ENCODE measurements at places on chromosomes 6 and 20. TPM values are rescaled to one million over a fixed set of nuclear protein-coding genes. Genes with fewer than 3 reads are reported as not detected.
A peak's percentile ranks its signal among the peaks of the same experiment; 100 is the strongest.

TFAP2C gene
- polyA plus RNA-seq, result not detected

OSER1 gene
- polyA plus RNA-seq, result 11.9 TPM

BMP5 gene
- 4.1 TPM for polyA plus RNA-seq

EYS gene
- polyA plus RNA-seq, result not detected

TAF11 gene
- 75.7 TPM for polyA plus RNA-seq

PRPH2 gene
- polyA plus RNA-seq, result 0.23 TPM

KIF6 gene
- 0.06 TPM for polyA plus RNA-seq

TAAR5 gene
- polyA plus RNA-seq, result not detected

DNA sequence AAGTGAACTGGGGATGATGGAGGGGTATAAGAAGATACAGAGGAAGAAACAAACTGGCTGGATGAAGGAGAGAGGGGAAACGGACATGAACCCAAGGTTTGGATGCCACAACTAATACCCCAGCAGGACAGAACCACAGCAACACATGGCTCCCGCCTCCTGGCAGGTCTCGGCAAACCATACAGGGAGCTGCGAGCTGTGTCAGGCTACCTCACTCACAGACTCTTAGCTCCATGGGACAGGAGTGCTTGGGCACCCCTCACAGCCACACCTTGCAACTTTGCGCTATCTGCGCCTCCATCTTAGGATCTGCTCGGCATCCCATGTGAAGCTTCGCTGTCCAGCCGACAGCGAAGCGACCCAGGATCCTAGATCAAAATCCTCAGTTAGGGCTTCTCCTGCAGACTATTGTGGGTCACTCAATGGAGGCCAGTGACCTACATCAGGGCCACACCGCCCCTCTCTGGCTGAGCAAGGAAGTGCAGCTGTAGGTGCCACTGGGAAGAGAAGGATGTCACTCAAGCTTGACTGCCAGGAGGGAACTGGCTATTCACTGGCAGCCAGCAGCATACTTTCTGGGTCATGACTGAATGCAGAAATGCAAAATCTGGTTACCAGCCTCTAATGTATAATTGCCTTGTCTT is 174.4 kb upstream of the RIN2 start:
- DNase-seq, result peak; percentile 65
- no peaks in the 10 kb centered on the region for H3K4me1 ChIP-seq
- H3K4me3 ChIP-seq, result no peak overlapping the region
- H3K27ac ChIP-seq, result no peak overlapping the region
- no peaks in the 10 kb centered on the region for H3K27me3 ChIP-seq
- H3K36me3 ChIP-seq, result no peaks in the 10 kb centered on the region

- no peak overlapping the region for H3K27ac ChIP-seq
- H3K36me3 ChIP-seq, result no peaks in the 10 kb centered on the region
- H3K27me3 ChIP-seq, result no peaks in the 10 kb centered on the region
- no peaks in the 10 kb centered on the region for H3K4me1 ChIP-seq
- H3K4me3 ChIP-seq, result no peak overlapping the region
- no peak for DNase-seq
Observed at GRCh38 chr20:16262594-16262993, 310.7 kb downstream of the KIF16B start.

- H3K4me1 ChIP-seq, result no peaks in the 10 kb centered on the region
- no peak for DNase-seq
Observed at GRCh38 chr20:23753589-23753988, 2.9 kb upstream of the CST1 start.

GRCh38 chr20:23094213-23094896 is 8.2 kb upstream of the CD93 start:
- DNase-seq, result no peak
- H3K4me3 ChIP-seq, result no peak overlapping the region
- peaks cover 3% of the 10 kb centered on the region for H3K4me1 ChIP-seq
- no peak overlapping the region for H3K27ac ChIP-seq
- H3K36me3 ChIP-seq, result no peaks in the 10 kb centered on the region
- H3K27me3 ChIP-seq, result no peaks in the 10 kb centered on the region

DNA sequence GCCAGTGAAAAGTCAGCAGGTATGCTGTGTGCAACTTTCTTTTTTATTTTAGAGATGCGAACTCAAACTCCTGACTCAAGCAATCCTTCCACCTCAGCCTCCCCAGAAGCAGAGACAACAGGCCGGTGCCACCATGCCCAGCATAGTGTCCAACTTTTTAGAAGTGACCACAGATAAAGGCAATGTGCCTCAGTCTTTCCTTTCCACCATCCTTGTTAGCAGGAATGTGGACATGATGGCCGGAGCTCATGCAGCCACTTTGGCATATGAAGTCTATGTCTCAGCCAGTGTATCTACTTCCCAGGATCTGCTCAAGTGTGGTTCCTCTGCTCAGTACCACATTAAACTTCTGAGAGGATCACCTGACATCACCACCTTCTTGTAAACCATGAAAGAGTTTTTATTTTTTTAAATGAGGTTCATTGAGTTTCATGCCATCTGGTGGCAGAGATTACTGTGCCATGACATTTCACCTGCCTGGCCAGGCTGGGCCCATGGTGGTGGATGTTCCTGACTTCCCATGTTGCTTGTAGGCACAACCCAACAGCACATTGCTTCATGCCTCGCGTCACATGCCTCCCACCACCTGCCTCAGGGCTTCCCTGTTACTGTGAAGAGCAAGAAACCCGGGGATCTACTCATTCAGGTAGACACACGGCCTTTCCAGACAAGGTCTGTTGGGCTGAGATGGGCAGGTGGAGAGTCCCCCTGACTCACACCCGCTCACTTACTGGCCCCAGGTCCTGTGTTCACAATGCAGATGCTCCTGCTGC is 216.5 kb downstream of the LY86 start:
- no peak for DNase-seq
- H3K27ac ChIP-seq, result no peak overlapping the region
- H3K4me3 ChIP-seq, result no peak overlapping the region
- no peaks in the 10 kb centered on the region for H3K36me3 ChIP-seq
- H3K27me3 ChIP-seq, result no peaks in the 10 kb centered on the region

DNA sequence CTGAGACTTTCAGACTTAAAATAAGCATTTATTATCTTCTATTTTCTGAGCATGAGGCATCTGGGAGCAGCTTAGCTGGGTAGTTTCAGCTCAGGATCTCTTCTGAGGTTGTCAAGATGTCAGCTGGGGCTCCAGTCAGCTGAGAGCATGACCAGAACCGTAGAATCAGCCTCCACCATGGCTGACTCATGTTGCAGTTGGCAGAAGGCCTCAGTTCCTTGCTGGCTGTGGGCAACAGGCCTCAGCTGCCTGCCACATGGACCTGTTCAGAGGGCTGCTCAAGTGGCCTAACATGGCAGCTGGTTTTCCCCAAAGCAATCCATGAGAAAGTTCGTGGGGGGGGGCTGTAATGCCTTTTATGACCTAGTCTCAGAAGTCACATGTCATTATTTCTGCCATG is 142.3 kb downstream of the LY86 start:
- no peaks in the 10 kb centered on the region for H3K27me3 ChIP-seq
- peaks cover 11% of the 10 kb centered on the region for H3K4me1 ChIP-seq
- DNase-seq, result peak; percentile 74
- H3K27ac ChIP-seq, result peak overlapping the region; percentile 50
- no peak overlapping the region for H3K4me3 ChIP-seq
- H3K36me3 ChIP-seq, result no peaks in the 10 kb centered on the region

DNA sequence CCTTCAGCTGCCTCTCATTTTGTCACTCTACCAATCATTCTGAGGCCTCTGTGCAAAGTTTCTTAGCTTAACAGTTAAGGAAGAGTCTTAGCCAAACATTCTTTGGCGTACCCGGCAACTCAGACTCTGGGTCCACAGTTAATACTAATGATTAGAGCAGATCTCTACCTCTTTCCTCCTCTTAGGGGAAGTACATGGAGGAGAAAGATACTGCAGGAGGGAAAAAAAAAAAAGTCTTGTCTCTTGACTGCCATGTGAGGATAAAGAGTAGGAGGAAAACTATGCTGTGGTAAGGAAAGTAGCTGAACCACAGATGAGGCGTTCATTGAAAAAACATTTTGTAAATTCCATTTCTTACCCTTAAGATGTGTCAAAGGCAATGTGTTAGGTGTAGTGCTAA is 44.0 kb upstream of the MARCKS start:
- H3K4me3 ChIP-seq, result no peak overlapping the region
- H3K27ac ChIP-seq, result no peak overlapping the region

- peaks cover 11% of the 10 kb centered on the region for H3K27me3 ChIP-seq
- H3K36me3 ChIP-seq, result no peaks in the 10 kb centered on the region
- no peak overlapping the region for H3K27ac ChIP-seq
- no peak for DNase-seq
Observed at GRCh38 chr20:61876952-61877728, 188.5 kb downstream of the TAF4 start.

- no peak overlapping the region for H3K27ac ChIP-seq
- H3K36me3 ChIP-seq, result no peaks in the 10 kb centered on the region
- H3K27me3 ChIP-seq, result peaks cover 8% of the 10 kb centered on the region
- H3K4me3 ChIP-seq, result no peak overlapping the region
Observed at GRCh38 chr6:166078294-166078693, 89.4 kb downstream of the TBXT start.

DNA sequence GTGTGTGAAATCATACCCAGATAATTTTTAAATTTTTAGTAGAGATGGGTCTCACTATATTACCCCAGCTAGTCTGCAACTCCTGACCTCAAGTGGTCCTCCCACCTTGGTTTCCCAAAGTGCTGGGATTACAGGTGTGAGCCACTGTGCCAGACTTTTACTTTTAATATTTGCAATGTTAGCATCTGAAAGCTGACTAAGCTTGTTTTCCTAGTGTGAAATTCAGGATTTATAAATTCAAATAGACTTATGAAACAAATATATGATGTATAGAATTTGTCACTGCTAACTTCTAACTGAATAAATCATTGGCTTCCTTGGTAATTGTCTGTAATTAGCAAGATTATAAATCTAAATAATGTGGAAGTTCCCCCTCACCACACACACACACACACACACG is 58.8 kb upstream of the SLC22A23 start:
- no peak for DNase-seq
- no peak overlapping the region for H3K27ac ChIP-seq
- no peaks in the 10 kb centered on the region for H3K27me3 ChIP-seq
- H3K4me1 ChIP-seq, result no peaks in the 10 kb centered on the region
- no peak overlapping the region for H3K4me3 ChIP-seq

DNA sequence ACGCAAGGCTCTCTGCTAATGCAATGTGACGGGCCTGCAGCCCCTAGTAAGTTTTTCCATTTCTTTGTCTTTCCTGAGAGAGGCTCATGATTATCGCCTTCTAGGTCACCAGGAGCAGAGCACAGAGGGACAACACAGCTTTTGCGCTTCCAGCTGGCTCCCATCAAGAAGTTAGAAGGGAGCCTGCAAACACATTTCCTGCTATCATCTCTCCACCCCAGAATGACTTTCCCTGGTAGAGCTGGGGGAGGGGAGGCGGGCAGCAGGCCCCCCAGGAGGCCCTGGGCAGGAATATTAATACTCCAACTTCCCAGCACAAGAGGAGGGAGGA is 35.7 kb upstream of the CCDC167 start:
- no peak overlapping the region for H3K27ac ChIP-seq
- DNase-seq, result no peak
- peaks cover 44% of the 10 kb centered on the region for H3K27me3 ChIP-seq
- no peak overlapping the region for H3K4me3 ChIP-seq
- H3K36me3 ChIP-seq, result no peaks in the 10 kb centered on the region
- H3K4me1 ChIP-seq, result peaks cover 10% of the 10 kb centered on the region

DNA sequence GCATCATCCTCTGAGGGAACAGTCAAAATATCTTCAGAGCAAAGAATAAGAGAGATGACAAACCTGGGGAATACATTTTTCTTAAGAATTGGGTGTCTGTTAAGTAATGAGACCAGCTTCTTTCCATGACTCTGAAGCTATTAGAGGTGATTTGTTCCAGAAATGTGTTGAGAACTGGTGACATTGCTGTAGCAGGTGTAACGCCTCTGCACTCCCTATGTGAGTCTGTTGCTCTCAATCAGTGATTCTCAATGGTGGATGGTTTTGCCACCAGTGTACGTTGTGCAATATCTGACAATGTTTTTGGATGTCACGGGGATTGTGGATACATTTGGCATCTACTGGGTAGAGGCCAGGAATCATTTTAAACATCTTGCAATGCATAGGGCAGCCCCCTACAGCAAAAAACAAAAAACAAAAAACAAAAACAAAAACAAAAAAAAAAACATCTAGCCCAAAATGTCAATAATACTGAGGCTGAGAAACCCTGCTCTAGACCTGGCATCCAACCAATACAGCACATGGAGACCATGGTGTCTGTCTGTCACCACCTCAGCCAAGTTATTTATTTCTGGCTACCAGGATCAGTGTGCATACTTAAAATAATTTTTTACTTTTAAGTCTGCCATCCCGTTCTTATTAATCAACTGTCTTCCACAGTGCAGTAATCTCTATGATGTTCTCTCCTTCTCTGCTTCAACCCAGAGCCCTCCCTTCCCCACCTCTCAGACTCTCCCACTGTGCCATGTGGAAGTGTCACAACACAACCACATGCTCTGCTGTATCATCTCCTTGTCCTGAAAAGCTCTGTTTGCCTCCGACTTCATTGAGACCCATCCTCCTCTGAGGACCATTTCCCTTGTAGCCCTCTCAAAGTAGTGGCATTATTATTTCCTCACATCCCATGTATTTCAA is 43.7 kb downstream of the KLHL32 start:
- no peak overlapping the region for H3K27ac ChIP-seq
- H3K4me1 ChIP-seq, result no peaks in the 10 kb centered on the region
- H3K27me3 ChIP-seq, result no peaks in the 10 kb centered on the region
- no peak overlapping the region for H3K4me3 ChIP-seq
- no peak for DNase-seq
- no peaks in the 10 kb centered on the region for H3K36me3 ChIP-seq

DNA sequence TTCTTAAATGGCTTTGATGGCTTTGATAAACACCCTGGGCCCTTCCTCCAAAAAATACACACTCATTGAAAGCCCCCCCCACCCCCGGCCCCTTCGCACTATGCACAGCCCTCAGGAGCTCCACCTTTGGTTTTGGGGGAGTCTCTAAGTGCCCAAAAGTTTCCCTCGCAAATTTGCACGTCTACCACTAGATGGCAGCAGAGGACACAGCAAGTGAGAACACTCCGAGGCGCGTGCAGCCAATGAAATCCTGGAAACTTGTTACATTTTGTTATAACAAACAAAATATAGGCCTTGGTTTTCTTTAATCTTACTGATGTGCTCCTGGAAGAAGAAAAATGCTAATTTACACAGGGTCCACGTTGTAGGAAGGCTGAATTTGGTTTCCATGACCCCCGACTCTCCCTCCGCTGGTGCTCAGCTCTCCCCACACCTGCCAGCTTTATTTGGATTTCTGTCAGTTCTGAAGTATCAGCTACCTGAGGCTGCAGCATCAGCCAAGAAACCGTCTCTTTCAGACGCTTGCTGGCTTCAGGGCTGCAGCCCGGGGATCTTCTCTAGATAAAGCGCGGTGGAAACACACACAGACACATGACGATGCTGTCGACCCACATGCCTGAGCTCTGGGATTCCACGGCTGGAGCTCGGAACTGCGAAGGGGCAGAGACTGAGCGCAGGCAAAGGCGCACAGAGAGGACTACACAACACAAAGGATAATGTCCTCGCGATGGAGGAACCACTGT is 148.3 kb upstream of the RPS6KA2 start:
- no peak overlapping the region for H3K4me3 ChIP-seq
- no peaks in the 10 kb centered on the region for H3K27me3 ChIP-seq
- no peak overlapping the region for H3K27ac ChIP-seq
- DNase-seq, result no peak
